ENCODE measurements at places on chromosomes 5 and 9. TPM values are rescaled to one million over a fixed set of nuclear protein-coding genes. Genes with fewer than 3 reads are reported as not detected.
A peak's percentile ranks its signal among the peaks of the same experiment; 100 is the strongest.

- peak; percentile 85 for DNase-seq
Measured at GRCh38 chr9:83432104-83432627, 106.0 kb downstream of the FRMD3 start.

DNA sequence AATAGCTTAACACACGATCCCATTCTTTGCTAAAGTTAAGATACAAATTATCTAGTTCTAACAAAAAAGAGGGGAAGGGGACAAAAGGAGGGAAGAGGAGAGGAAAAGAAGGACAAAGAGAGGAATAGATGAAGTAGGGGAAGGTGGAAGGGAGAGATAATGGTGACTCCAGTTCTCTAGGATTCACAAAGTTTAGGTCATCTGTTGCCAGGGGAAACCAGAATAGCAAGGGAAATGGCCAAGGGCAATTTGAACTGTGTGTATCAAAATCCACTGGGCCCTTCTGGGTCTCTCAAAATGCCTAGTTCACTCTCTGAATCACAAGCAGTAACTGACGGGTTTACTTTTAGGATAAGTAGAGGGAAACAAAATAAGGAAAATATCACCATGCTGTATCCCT lies 7.6 kb downstream of the SLC24A2 start:
- no peak for DNase-seq

GRCh38 chr9:135359764-135360163 lies 119.8 kb upstream of the PPP1R26 start:
- DNase-seq: peak; percentile 18

GRCh38 chr5:44871401-44871800 lies 62.7 kb downstream of the MRPS30 start:
- no peak for DNase-seq

DNA sequence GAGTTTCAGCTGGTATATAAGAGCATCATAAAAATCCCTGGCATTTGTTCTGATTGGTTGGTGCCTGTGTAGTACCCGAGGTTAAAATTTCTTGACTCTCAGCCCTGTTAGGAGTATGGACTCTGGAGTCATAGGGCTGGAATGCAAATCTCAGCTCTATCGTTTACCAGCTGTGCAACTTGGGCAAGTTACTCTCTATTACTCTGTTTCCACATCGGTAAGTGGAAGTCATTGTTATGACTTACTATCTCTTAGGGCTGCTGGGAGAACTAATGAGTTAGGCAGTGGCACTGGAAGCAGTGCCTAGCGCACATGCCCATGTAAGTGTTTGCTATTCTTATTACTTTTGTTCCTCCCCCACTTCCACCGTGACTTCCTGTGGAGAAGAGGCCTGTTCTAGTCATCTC lies 141.6 kb downstream of the BOD1 start:
- DNase-seq: no peak

DNA sequence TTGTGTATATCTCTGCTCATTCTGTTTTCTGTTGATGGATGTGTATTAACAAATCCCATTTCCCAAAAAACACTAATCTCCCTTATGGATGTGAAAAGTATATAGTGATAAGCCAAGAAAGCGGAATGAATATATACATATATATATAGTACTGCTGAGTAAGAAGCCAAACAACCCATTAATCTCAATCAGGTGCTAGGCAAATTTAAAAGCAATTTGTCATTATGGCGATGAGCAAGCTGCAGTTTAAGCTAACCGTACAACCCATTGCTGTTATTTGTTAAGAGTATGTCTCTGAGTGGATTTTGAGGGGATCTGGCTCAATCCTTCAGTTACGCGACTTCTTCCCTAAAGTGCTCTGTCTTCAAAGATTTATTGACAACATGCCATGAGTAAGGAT lies 640.4 kb upstream of the ARRDC3 start:
- DNase-seq: no peak

- DNase-seq: peak; percentile 75
Measured at GRCh38 chr5:143355710-143356109, 47.8 kb downstream of the NR3C1 start.

GRCh38 chr5:135551593-135552447 lies 16.1 kb upstream of the NEUROG1 start:
- DNase-seq: no peak

GRCh38 chr9:107899961-107900330 lies 410.4 kb upstream of the KLF4 start:
- no peak for DNase-seq

DNA sequence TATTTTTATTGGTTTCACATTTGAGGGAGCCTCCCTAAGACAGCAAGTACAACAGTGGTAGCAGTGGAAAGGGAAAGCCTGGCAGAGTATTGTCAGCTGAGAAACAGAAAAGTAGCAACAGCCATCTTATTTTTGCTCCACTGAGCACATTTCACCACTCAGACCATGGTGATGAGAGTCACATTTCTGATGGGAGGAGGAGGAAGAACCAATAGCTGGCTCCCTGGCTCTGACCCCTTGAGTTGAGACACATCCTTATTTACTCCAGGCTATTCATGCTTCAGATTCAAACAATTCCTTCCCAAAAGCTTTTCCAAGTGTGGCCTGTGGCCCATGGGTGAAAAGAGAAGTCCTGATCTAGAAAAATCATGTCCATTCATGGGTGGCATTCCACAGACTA lies 236.3 kb downstream of the ARHGAP26 start:
- DNase-seq: no peak

DNA sequence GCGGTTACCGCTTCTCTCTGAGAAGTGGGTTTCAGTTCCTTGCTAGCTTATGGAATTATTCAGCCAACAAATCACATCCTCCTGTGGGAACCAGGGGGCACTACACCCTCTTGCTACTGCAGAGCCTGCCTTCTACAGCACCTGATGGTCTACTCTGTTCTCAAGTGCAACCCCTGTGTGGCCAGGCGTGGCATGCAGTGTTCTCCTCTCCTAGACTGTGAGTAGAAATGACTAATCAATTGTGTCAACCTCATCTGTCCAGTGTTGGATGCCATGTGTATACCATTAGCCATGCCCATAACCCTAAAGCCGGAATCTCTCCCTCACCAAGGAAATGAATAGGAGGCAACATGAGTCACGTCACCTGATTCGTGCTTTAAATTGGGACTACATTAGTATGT lies 117.2 kb upstream of the LIFR start:
- no peak for DNase-seq

DNA sequence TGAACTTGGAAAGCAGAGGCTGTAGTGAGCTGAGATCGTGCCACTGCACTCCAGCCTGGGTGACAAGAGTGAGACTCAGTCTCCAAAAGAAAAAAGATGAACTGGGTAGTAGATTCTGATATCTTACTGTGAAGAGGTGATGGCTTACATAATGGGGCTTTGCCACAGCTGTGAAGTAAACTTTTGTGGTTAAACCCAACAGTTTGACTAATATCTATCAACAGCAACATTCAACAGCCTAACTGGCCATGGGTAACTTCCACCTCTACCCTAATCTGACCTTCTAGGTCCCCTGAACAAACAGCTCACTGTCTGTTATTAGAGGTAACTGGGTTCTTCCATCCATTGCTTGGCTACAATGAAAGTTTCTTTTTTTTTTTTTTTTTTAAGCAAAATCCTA lies 52.1 kb downstream of the TLE1 start:
- DNase-seq: no peak

DNA sequence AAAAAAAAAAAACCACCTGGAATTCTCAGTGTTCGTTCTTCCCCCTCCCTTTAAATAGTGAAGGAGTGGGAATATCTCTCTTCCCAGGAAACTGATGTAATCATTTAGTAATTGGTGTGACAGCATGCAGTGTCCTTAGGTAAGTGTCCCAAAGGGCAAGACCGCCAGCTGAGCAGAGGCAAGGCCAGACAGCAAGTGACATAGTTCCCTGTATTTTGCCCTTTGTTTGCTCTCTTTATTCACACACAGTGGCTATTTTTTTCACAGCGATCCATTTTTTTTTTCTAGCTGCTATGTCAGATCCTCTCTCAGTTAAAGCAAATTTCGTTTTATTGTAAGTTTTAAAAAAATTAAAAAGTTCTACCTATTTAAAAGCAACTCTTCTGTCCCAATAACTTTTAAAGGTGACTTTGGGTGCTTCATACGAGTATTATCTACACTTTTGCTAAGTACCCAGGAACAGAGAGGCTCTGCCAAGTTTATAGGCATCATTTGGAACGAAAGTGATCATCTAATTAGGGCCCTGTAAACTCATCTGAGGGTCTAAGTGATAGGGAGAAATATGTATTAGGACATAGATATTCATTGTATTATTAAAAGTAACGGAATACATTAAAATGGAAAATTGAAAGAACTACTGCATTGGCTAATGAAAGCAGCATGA lies 98.2 kb upstream of the ALDH1A1 start:
- no peak for DNase-seq

DNA sequence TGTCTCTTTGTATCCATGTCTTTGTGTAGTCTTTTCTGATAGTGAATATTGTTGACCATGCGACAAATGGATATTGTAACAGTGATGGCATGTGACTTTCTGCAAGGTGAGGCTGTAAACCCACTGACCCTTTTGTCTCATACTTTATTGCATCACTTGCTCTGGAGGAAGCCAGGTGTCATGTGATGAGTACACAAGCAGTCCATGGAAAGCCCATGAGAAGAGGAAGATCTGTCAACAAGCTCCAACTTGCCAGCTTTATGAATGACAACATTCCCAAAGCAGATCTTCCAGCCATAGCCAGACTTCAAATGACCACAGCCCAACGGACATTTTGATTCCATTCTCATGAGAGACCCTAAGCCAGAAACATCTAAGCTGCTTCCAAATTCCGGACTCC lies 450.1 kb upstream of the ACTBL2 start:
- no peak for DNase-seq

DNA sequence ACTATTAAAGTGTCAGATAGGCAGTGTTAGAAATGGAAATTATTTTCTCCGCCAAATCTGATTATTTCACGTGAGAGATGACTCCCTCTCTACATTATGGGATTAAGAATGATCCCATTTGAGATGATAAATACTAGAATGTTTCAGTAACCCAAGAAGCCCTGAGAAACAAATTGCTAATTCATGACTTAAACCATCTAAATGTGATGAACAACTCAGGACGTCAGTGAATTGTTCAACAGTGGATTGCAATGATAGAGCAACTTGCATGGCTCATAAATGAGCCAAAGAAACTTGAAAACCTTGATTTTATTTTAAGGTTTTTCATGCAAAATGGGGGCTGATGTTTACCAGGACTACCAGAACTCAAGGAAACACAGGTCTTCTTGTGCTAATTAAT lies 350.5 kb upstream of the WWC1 start:
- DNase-seq: no peak

DNA sequence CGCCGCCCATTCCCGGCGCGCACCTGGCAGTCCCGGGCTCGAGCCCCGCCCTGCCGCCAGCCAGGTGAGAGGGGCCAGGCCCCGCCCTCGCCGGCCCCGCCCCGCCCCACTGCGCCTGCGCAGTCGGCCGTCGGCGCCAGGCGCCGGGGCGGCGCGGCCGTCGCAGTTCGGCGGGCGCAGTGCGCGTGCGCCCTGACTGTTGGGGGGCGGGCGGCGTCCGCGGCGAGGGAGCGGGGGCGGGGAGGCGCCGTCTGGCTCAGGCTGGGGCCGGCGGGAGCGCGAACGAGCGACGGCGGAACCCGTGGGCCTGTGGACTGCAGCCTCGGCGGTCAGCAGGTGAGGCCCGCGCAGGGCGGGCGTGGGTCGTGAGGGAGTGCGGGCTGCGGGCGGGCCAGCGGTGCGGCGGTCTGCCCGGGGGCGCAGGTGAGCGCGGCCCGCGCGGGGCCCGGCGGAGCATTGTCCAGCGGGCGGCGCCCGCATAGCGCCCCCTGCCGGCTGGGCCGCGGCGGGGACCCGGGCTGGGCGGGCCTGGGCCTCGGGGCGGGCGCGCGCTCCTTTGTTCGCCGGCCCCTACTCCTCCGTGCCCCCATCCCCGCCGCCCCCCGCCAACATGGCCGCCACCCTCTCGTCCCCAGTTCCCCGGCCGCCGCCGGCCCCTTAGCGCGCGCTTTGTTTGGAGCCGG lies at the start of gene SPIN1:
Gene SPIN1, plus strand, starts transcription at position 242 of the 683 bp plus-strand sequence. CDS start 38,096 bp downstream, outside the sequence.
- peak; percentile 90 for DNase-seq

DNA sequence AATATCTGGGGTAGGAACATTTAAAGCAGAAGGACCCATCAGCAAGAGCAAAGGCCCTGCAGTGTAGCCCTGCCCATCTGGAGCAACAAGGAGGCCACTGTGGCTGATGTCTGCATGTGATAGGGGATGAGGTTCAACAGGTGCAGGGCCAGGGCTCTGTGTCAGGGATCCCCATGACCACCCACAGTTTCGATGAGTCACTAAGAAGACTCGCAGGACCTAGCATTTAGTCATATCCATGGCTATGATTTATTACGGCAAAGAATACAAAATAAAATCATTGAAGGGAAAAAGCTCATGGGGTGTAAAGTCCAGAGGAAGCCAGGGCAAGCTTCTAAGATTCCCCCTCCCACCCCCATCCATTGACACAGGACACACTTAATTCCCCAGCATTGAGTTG lies 188.6 kb downstream of the ADGRV1 start:
- DNase-seq: no peak

DNA sequence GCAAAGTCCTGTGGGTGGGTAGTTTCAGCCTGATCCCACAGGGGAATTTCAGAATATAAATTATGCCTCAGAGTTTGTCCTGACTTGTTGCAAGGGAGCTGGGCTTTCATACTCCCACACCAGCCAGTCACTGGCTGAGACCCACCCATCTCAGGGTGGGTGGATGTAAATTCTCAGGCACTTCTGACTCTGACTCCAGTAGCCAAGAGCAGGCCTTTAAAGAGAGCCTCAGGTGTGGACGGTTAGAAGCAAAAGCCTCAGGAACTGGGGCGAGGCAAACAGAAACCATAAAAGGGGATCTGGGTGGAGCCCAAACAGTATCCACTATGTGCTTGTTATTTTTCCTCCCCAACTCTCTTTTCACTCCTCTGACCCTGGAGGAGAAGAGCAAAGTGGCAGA lies 28.6 kb upstream of the FBXW11 start:
- no peak for DNase-seq

GRCh38 chr9:7169717-7170389 lies 412.1 kb downstream of the KDM4C start:
- DNase-seq: no peak

- no peak for DNase-seq
Measured at GRCh38 chr9:36584620-36585460, 12.1 kb downstream of the MELK start.

GRCh38 chr5:52964138-52964537 lies 25.0 kb upstream of the ITGA2 start:
- DNase-seq: no peak

DNA sequence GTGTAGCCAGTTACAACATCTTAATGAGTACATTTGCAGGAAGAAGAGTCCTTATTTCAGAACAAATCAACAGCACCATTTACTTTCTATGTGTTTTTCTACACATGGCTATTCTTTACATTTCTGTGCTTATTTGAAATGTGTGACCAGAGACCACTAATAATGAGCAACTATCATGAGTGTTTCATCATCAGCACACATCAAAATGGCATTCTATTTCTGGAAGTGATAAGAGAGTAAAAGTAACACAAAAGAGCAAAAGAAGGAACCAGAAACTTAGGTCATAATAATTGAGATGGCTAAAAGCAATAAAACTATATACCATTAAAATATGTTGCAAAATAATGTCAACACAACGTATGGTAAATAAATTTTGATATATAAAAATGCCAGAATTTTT lies 159.7 kb downstream of the PBX3 start:
- DNase-seq: no peak

GRCh38 chr5:7667216-7667767 lies 183.6 kb downstream of the CFAP90 start:
- no peak for DNase-seq

CORO2A gene
- total RNA-seq: 0.60 TPM

ZDHHC11B gene
- 14.7 TPM for total RNA-seq

CAMK4 gene
- 0.11 TPM for total RNA-seq

PDGFRB gene
- total RNA-seq: 57.2 TPM

ENTREP1 gene
- 20.0 TPM for total RNA-seq

GRIA1 gene
- not detected for total RNA-seq

FBP2 gene
- 0.54 TPM for total RNA-seq

FCN1 gene
- total RNA-seq: 5.7 TPM

ADAMTS19 gene
- total RNA-seq: 0.95 TPM

MZB1 gene
- 1.2 TPM for total RNA-seq

FAM221B gene
- not detected for total RNA-seq

All from Right ventricle myocardium inferior (tissue), 1 donor.